Stimulated activated CD8-positive, alpha-beta memory T cell treated with anti-CD3 and anti-CD28 coated beads, Interleukin-15, amount 100 ng/mL, for 1 hour (primary cell): ENCODE measurements at places on chromosomes 7 and 10.

DNA sequence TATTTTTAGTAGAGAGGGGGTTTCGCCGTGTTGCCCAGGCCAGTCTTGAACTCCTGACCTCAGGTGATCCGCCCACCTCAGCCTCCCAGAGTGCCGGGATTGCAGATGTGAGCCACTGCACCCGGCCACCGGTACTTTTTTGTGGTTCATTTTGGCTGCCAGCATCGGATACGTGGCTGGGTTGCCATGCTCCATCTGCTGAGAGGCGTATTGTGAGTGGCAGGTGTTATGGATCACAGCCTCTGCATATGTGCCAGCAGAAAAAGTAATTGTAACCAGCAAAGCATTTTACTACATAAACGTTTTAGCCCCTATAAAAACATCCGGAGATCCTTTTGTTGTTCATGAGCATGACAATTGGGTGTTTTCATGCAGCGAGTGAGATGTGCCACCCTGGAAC lies 7.1 kb downstream of the FOXK1 start:
- DNase-seq = no peak

DNA sequence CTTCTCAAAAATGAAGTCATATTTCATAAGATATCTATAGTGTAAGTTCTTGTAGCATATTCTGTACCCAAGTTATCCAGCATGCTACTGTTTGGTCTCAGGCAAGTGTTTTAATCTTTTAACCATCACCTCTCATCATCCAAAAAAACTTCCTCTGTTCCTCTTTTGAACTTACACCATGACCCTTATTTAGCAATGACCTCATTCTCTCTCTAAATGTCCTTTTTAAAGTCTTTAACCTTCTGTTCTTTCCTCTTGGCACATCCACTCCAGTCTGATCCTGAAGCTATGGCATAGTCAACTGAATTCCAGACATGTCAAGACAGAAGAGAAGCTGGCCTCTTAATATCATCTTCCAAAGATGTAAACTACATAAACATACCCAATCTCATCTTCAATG lies 26.2 kb downstream of the PPP3CB start:
- no peak for DNase-seq

GRCh38 chr7:16851829-16852228 lies 30.0 kb downstream of the AGR3 start:
- DNase-seq = no peak

DNA sequence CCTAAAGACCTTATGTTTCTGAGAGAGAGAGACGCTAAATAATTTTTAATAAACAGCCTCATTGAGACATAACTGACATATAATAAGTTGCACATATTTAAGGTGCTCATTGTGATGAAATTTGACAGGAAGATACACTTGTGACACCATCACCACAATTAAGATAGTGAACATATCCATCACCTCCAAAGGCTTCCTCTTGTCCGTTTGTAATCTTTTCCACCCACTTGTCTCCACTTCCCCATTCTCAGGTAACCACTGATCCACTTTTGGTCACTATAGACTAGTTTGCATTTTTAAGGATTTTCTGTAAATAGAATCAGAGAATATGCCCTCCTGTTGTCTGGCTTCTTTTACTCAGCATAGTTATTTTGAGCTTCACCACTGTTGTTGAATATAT lies 195.1 kb upstream of the WDR11 start:
- DNase-seq = no peak

DNA sequence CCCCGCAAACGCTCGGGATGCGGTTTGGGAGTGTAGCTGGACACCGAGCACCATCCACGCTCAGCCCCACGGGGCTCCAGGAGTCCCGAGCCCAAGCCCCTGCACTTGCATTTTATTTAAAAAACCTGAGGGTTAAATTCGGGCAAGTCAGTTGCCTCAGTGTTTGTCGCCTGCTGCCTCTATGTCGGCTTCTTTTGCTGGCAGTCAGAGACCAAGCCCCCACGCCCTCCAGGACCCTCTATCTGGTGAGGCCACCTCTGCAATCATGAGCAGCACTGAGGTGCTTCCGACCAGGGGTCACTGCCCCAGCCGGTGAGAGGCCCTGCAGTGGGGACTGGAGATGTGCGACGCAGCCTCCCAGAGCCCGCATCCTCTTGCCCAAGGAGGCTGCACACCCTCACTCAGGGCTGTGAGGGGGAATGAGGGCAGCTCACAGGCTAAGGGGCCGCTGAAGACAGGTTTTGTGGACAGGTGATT lies 13.3 kb upstream of the ZNF273 start:
- no peak for DNase-seq
